ENCODE measurements at places on chromosomes 6 and 20. TPM values are rescaled to one million over a fixed set of nuclear protein-coding genes. Genes with fewer than 3 reads are reported as not detected.

DNA sequence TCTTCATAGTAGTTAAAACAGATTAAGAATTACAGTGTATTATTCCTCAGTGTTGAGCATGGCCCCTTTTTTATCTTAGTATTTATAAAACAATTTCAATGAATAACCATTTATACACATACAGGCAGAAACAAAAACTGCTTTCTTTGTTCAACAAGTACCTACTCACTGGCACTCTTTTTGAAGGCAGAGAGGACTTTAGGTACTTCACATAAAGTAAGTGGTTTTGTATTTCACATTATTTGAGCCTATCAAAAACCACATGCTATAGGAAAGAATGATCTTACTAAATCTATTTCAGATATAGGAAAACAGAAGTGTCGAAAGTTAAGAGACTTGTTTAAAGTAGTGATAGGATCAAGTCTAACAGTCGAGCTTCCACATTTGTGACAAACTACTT lies 73.8 kb downstream of the PRKN start:
- DNase-seq, result no peak

DNA sequence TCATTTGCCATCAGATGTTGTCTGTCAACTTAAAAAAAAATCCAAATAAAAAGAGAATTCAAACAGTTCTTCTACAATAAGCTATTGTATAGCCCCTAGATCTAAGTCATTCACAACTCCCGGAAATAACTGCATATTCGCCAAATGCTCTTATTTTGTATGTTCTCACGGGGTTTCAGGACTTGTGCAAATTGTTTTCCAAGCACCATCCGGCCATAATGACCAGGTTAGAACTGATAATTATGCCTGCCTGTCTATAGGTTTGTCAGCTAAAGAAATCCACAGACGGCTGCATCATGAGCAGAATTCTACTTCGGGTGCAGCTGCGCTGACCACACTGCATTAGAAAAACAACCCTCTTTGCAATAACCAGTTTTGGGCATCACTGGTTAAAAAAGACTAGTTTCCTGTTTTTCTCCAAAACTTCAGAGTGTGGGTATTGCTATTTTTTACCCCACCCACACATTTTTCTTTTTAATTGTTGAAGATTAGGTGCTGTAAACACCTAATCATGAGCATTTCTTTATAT lies 87.7 kb downstream of the HIVEP2 start:
- no peak for DNase-seq

GRCh38 chr6:51028276-51028675 lies 209.6 kb downstream of the TFAP2B start:
- no peak for DNase-seq

GRCh38 chr6:20370801-20371200 lies 30.9 kb upstream of the E2F3 start:
- DNase-seq, result no peak

DNA sequence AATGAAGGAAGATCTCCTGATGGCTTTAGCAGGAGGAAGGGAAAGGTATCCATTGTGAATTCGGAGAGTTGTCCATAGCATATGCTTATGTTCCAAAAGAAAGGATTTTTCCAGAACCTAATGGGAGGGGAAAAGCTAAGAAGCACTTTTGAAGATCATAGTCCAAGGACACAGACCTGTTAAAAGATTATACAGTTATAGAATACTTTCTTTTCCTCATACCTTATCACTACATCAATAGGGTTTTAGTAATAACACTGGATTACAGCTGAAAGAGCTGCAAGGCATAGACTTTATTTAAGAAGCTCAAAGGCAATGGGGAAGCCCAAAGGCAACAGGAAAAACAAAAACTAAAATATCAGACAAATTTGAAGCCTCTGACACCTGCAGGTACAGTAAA lies 39.8 kb upstream of the SLC24A3 start:
- no peak for DNase-seq

DNA sequence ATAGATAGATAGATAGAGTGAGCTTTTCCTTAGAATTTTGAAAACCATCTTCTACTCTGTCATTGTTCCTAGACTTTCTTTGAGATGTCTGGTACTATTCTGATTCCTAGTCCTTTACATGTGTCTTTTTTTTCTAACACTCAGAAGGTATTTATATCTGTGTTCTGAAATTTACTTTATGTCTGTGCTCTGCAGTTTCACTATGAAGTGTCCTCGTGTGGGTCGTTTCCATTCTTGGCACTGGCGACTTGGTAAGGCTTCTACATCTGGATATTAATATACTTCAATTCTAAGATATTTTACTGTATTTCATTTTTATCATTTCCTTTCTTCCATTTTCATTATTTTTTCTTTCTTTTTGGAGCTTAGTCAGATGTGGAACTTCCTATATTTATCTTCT lies 87.0 kb downstream of the FHL5 start:
- DNase-seq, result no peak

DNA sequence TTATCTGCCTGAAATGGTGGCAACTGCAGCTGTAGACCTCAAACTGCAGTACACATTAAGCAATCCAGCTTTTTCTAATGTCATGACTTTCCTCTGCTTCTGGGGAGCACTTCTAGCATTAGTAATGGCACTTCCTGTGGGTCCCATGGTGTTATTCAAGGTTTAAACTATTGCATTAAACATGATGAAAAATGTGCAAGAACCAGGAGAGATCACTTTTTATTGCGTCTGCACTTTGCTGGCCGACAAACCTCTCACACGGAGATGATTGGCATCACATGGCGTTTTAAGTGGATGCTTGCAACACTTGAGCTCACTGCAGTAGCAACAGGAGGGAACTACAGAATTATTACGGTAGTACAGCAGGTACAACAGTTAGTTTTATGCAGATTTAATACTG lies 148.4 kb downstream of the HIVEP2 start:
- no peak for DNase-seq

DNA sequence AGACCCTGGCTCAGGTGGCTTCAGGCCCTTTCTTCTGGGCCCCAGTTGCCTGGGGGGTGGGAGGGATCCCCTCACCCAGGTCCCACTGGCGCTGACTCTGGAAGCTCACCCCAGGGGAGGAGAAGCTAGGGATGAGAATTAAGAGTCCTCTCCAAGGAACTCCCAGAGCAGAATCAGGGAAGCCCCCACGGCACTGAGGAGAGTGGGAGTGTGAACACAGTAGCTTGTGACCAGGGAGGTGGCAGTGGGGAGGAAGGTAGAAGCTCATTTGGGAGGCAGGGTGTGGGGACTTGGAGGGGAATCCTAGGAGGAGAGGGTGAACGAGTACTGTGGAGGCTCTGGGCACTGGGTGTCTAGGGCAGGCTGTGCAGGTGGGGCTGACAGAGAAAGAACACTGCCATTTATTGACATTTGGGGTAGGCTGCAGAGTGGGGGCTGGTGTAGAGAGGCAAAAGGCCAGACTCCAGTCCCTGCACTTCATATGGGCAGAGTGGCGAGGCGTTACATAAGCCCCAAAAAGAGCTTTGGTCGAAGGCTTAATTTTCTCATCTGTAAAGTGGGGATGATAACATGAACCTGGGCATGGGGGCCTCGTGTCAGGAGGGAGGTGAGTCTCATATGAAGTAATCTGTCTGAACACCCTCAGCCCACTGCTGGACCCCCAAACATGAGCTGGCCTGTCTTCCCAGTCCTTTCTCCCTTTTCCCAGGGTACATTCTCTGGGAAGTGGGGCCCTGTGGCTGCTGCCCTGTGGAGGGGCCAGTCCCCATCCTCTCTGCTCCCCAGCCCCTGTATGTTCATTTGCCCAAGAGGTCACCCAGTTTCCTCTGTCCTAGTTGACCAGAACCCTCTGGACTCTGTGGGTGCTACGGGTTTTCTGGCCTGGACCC lies 80.5 kb downstream of the VEGFA start:
- no peak for DNase-seq

DNA sequence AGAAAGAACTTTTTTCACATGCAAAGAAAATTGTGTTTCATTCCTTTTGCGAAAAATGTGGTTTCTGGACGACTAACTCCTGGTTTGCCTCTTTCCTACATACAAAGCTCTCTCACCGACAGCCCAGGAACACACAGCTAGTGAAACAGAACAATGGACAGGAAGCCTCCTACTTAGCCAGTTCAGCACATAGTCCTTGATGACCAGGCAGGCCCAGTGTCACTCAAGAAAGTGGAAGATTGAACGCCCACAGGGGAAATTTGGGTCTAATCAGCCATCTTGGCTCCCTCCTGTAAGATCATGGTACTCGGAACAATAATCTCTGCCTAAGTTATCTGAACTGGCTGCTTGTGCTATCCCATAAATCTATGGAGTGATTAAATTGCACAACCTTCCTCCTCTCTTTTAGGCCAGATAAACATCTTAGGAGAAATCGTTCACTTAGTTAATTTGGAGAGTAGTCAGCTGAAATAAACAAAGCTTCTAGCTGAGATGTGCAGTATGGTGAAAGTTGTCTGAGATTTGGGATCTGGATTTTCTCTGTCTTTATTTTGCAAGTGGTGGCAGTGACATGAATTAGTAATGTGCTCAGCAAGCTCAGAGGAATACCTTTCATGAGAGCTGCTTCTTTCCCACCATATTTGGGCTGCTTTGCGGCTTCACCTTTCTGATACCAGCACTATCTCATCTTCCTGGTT lies 147.0 kb downstream of the MTFR2 start:
- no peak for DNase-seq

DNA sequence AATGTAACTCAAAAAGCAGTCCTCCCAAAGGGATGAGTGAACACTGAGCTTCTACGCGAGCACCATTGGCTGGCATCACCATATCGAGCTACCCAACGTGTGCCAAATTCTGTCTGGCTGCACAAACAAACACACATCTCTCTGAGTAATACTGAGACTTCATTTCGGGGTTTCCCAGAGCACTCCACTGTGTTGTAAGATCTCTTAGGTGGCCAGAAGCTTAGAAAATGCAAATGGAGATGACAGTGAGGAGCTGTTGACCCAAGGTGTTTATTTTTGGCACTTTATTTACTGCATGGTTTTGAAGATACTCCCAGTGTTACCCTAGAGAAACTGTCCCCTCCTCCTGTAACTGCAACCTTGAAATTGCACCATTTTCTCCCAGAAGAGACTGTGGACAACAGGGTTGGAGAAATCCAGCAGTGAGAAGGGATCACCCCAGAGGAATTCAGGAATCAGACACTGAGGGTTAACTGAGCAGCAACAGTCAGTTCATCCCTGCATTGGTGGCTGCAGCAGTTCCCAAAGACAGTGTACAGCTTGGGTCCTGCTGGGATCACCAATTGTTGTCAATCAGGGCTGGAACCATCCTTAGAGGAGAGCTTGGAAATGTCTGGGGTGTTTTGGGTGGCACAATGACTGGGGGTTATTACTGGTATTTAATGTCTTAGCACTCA lies 1.0 kb upstream of the RIPOR2 start:
- no peak for DNase-seq

GRCh38 chr20:53926428-53927028 lies 143.9 kb downstream of the BCAS1 start:
- peak; percentile 68 for DNase-seq

GRCh38 chr20:34639755-34640222 lies 37.1 kb downstream of the PIGU start:
- peak; percentile 12 for DNase-seq

GRCh38 chr6:15790116-15790515 lies 127.3 kb upstream of the DTNBP1 start:
- no peak for DNase-seq

DNA sequence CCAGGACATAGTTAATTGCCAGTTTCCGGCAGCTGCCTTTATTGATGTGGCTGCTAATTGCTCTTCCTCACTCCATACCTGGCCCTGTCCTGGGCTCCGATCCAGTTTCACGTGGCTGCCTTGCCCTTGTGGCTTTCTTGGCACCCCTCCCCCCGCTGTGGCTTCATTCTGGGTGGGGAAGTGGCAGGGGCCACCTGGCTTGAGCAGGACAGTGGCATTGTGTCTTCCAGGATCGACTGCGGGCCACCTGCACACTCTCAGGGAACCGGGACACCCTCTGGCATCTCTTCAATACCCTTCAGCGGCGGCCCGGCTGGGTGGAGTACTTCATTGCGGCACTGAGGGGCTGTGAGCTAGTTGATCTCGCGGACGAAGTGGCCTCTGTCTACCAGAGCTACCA lies 10.8 kb downstream of the MAVS start:
- DNase-seq, result no peak

- no peak for DNase-seq
These were observed 7.8 kb downstream of the PTGIS start for GRCh38 chr20:49560186-49560585.

DNA sequence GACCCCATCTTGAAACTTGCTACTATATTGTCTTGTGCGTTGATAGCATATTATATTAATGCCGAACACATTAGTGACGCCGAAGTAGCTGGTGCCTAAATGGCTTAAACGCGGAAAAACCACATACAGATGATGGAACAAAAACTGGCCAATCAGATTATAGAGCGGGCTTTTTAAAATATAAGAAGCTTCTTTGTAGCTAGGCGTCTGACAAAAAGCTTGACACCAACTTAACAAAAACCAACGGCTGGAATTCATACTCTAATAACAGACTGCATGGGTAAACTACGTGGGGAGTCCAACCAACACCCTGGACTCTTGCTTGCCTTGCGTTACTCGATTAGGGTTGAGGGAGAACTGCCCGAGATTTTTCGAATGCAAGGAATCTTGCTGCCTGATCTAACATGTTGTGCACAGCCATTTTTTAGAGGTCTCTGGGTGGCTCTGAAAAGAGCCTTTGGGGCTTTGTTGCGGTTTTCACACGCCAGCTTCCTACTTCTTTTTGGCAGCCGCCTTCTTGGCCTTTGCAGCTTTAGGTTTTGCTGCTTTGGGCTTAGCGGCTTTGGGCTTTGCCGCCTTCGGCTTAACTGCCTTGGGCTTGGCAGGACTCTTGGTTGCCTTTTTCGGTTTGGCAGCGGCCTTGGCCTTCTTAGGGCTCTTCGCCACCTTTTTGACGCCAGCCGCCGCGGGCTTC lies 45.7 kb downstream of the OR2B2 start:
- peak; percentile 90 for DNase-seq

GRCh38 chr6:127267646-127268625 lies 1.3 kb downstream of the RNF146 start:
- DNase-seq, result peak; percentile 56

GRCh38 chr6:155943635-155944034 lies 488.0 kb upstream of the NOX3 start:
- DNase-seq, result no peak

The MYT1 gene
- polyA plus RNA-seq, result 0.08 TPM

The MAS1 gene
- 0.53 TPM for polyA plus RNA-seq

The SIRPA gene
- polyA plus RNA-seq, result 25.1 TPM

The GPR6 gene
- polyA plus RNA-seq, result not detected

All from muscle of leg (tissue), 16 donors.